ENCODE measurements at places on chromosomes 7 and 10.

DNA sequence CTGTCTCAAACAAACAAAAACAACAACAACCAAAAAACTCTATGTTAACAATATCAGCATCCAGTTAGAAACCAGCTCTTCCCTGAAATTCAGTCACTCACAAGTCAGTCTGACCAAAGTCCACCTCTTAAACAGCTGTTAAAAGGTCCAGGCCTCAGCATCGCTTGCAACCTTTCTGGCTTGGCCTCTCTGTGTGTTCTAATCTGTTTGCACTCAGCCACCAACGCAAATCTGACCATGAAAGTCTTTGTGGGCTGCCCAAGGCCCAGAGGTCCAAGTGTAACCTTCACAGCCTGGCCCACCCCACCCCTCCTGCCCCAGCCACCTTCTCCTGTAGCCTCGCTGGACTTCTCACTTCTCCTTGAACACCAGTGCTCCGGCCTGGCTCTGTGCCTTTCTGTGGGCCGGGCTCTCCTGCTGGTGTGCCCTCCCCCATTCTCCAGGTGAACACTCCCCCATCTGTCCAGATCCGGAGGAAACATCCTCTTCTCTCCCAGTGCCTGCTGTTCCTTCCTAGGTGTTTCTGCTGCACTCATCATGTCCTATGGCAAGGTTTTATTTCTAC lies 72.2 kb upstream of the EFCAB10 start:
- no peak for DNase-seq

GRCh38 chr7:39686261-39686924 lies 63.0 kb downstream of the RALA start:
- no peak for DNase-seq

DNA sequence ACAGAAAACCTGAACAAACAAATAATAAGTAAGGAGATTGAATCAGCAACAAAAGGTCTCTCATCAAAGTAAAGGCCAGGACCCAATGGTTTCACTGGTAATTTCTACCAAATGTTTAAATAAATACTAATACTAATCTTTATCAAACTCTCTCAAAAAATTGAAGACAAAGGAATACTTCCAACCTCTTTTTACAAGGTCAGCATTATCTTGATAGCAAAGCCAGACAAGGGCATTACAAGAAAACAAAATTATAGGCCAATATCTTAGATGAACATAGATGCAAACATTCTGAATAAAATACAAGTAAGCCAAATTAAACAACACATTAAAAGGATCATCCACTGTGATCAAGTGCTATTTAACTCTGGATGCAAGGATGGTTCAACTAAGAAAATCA lies 239.8 kb upstream of the TMEM72 start:
- DNase-seq = no peak

DNA sequence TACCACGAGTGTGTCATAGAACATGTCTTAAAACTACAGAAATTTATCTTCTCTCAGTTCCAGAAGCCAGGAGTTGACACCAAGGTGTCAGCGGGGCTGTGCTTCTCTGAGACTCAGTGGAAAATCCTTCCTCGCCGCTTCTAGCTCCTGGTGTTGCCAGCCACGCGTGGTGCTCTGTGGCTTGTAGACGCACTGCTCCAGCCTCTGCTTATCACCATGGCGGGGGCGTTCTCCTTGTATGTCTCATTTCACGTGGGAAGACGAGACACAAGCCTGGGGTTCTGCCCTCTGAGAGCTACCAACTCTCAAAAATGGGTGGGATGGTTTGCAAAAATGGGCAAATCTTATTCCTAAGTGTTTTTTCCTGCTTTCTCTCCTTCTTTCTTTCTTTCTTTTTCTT lies 11.0 kb upstream of the GALNTL5 start:
- no peak for DNase-seq

GRCh38 chr10:114653926-114654325 lies 4.1 kb downstream of the ABLIM1 start:
- DNase-seq = no peak

GRCh38 chr7:75727881-75728593 lies 10.7 kb downstream of the HIP1 start:
- DNase-seq = peak; percentile 73

Data from CD4-positive, alpha-beta memory T cell (primary cell).